Stimulated activated CD8-positive, alpha-beta memory T cell treated with anti-CD3 and anti-CD28 coated beads, Interleukin-15, amount 100 ng/mL, for 48 hours (primary cell): ENCODE measurements at places on chromosomes 1 and 21.

DNA sequence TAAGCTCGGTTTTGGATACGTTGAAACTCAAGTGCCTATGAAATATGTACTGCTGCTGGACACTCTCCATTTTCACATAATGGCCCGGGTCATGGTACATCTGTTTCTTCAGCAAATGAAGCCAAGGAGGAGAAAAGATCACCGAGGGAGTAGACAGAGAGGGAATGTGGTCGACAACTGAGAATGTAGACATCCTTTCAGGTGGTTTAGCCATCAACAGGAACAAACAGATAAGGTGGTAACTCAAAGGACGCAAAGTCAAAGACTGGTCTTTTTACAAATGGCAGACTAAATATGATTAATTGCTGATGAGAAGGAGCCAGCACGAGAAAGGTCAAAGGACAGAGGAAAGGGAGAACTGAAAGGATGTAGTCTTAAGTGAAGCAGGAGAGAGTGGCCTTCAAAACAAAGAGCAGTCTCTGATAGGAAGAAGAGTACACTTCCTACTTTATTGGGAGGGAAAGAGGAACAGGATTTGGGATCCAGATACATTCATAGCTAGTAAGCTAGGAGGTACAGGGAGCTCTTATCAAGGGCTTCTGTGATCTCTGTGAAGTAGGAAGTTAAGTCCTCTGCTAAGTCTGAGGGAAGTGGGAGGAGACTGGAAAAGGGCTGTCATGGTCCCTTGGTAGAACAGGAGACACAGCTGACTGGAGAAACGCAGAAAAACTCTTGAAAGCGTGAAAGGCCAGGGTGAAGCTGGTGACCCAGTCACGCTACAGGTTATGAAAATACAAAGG lies 28.3 kb downstream of the NUP133 start:
- DNase-seq: no peak

- no peak for DNase-seq
Measured at GRCh38 chr1:10794724-10795275, 1.6 kb downstream of the CASZ1 start.

DNA sequence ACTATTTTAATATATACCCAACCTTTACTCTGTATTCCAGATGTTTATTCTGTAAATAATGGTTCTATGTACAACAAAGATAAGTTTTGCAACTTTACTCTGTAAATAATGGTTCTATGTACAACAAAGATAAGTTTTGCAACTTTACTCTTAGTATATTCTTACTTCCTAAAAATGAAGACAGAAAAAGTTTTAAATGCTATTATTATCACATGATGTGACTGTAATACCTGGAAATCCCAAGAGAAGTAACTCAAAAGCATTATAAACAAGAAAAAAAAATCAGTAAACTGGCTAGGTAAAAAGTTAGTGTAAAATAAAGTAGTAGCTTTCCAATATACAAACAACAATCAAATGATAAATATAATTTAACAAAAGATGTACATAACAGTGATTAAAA lies 18.5 kb upstream of the EXO1 start:
- no peak for DNase-seq

- no peak for DNase-seq
Measured at GRCh38 chr1:228897901-228898300, 162.6 kb downstream of the RHOU start.

DNA sequence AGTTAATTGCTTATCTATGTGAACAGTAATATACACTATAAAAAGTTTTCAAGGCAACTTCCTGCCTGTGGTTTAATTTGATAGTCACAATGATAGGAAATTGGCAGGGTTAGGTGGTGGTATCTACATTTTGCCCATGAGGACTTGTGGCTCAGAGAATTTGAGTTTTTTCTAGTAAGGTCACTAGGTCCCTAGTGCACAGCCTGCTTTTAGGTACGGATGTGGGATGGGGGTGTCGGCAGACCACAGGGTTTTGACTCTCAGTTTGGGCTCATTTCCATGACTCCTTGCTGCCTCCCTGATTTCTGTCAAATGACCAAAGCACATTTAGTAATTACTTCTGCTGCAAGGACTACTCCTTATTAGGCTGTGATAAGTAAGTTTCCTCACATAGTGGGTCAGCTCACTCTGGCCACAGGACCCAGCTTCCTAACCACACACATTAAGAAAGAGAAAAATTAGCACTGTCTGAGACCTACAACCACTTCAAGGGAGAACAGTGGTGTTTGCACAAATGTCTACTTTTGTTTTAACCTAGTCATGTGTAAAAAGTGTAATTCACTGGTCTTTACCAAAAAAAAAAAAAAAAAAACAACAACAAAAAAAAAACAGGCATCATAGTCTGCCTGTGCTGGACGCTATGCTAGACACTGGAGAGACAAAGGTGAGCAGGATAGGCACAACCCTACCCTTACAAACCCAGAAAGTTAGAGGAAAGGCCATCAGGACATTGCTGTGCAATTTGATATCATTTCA lies 43.7 kb downstream of the MRPL39 start:
- DNase-seq: no peak

DNA sequence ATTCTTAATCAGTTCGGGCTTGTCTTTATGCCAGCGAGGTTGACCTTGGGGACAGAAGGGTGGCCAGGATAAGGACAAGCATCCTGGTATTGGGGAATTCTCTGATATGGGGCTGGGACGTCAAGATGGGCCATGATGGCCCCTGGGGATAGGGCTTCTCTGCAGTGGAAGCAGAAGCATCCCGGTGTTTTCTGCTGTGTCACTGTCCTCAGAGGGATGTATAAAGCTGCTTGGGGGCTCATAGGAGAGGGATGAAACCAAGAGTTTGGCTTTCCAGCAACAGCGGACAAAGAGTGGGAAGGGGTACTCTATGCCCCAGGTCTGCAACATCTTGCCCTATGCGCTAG lies 1.4 kb upstream of the ATP1B1 start:
- DNase-seq: no peak

- DNase-seq: no peak
Measured at GRCh38 chr1:241045659-241046058, 311.3 kb downstream of the RGS7 start.

GRCh38 chr1:213931836-213932235 lies 55.9 kb upstream of the PROX1 start:
- DNase-seq: no peak

GRCh38 chr1:64251971-64252370 lies 48.5 kb downstream of the UBE2U start:
- no peak for DNase-seq

- no peak for DNase-seq
Measured at GRCh38 chr1:184298440-184299405, 88.1 kb upstream of the C1orf21 start.

- no peak for DNase-seq
Measured at GRCh38 chr1:14320518-14320917, 278.0 kb upstream of the KAZN start.

DNA sequence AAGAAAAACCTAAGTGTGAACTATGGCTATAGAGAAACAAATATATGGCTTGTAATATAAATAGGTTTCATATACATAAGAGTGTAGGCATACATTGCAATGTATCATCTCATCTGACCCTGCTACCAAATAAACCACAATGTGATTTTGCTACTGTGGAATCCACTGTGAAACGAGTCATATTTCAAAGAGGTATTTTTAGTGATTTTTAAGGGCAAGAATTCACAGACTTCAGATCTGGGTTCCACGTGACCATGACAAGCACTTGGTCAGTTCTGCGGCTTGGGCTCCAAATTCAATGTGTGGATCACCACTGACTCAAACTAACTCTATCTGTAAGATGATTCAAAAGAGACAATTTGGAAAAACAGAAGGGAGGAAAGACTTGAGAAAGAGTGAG lies 147.0 kb upstream of the ERG start:
- DNase-seq: no peak

DNA sequence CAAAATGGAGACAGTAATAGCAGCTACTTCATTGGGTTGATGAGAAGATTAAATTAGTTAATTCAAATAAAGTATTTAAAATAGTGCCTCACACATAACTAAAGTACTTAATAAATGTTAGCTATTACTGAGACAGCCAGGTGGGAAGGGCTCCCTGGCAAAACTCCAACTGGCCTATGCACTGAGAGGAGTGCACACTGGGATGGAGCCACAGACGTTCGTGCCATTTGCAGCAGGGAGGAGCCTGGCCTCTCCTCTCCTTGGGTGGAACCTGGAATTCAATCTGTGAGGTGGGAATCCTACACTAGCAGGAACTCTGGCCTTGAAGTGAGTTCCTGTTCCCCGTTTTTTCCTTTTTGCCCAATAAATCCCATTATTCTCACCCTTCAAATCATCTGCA lies 28.1 kb downstream of the SLC5A9 start:
- DNase-seq: no peak

- no peak for DNase-seq
Measured at GRCh38 chr1:167435484-167435883, 82.8 kb downstream of the CD247 start.

DNA sequence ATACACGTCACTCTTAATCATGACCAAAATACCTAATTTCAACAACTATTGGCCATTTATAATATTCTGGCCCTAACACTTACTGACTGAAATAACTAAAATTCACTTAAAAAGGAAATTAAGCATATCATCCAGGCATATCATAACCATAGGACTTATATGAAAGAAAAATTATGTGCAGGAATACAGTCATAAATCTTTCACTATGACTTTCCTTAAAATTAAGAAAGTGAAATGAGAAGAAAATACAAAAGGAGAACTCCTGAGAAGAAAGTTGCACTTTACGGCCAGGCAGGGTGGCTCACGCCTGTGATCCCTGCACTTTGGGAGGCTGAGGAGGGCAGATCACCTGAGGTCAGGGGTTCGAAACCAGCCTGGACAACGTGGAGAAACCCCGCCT lies 9.4 kb downstream of the ZZZ3 start:
- no peak for DNase-seq

DNA sequence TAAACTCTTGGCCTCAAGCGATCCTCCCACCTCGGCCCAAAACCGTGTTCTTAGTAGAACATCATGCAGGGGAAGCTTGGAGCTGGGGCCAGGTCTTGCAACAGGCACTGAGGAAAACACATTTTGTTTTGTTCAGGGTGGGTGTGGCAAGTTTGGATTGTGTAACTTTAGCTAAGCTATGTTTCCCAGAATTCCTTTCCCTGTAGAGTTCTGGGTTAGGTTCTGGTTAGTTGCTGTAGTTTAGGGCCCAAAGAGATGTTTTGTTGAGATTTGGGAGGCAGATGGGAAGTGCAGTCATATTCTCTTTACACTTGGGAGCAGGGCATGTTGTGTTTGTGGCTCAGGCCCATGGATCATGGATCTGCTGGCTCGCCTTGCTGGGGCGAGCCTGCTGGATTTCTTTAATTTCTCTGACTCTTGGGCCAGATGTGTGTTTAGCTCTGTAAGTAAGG lies 24.0 kb downstream of the PLA2G5 start:
- no peak for DNase-seq

- DNase-seq: no peak
Measured at GRCh38 chr1:114033961-114034360, 54.7 kb downstream of the OLFML3 start.

GRCh38 chr1:9687120-9687873 lies 35.8 kb downstream of the PIK3CD start:
- peak; percentile 76 for DNase-seq

GRCh38 chr1:187408212-187409004 lies 579.7 kb downstream of the PLA2G4A start:
- DNase-seq: no peak

DNA sequence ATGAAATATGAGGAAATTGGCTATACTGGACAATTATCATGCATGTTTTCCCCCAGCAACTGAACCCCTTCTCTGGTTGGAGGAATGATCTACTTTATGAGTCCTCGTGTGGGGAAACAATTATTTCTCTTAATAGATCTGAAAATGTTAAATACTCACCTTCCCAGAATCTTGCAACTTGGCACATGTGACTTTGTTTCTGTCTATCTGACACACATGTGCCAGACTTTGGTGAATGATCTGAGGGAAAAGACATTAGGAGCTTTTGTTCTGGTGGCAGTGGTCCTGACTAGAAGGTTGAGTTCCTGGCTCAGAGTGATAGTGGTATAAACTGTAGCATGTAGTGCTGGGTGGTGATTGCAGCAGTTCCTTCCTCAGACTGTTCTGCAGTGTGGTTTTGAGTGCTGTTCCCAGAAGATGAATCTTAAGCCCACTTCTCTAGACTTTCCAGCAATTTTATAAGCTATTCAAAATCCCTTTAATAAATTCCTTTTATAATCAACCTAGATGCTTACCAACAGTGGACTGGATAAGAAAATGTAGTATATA lies 59.3 kb upstream of the B3GALNT2 start:
- no peak for DNase-seq

DNA sequence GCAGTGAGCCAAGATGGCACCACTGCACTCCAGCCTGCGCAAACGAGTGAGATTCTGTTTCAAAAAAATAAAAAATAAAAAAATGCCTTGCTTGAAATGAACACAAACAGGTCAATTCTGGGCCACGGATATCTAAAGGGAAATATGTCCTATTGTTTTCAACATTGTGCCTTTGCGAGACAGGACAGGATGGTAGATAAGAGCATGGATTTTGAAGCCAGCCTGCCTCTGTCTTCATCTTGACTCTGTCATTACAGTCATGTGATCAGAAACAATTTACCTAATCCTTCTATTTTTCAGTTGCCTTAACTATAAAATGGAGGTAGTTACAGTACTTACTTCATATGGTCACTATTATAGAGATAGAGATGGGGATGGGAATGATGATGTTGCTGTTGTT lies 56.7 kb upstream of the ZSWIM5 start:
- no peak for DNase-seq

GRCh38 chr1:162036163-162036562 lies 12.5 kb upstream of the OLFML2B start:
- DNase-seq: no peak

DNA sequence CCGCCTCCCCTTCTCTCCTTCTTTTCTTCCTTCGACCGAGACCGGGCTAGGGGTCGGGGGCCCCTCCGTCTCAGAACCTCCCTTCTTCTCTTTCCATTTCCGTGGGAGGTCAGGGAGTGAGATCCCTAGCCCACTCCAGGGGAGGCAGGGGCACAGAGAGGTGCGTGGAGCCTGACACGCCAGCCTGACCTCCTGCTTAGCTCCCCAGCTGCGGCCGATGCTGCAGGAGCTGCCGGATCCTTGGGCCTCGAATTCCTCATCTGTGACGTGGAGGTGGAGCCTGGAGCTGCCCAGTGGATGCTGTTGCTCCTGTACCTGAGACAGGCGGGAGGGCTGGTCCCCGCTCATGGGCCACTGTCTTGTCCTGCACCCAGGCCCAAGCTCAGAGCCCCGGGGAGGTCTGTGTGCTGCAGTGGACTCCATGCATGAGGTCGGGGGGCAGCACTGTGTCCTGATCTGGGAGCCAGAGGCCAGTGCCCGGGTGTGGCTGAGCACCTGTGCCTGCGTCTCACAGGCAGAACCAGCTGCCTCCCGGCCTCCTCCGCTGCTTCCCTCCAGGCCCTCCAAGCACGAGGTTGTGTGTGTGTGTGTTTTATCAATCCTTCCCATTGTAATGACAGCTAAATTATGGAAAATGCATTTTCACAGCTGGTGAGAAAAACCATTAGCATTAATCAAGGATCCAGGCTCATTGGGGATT lies 55.3 kb upstream of the TTC34 start:
- DNase-seq: no peak

- no peak for DNase-seq
Measured at GRCh38 chr1:58283388-58284224, 262.9 kb downstream of the OMA1 start.

- DNase-seq: peak; percentile 32
Measured at GRCh38 chr1:236524142-236524894, 536 bp downstream of the LGALS8 start.

- no peak for DNase-seq
Measured at GRCh38 chr1:99198393-99198792, 65.9 kb upstream of the PLPPR4 start.

GRCh38 chr1:29197590-29197924 lies 15.9 kb upstream of the SRSF4 start:
- DNase-seq: no peak
